Smooth muscle cell of the coronary artery (primary cell): ENCODE measurements at places on chromosomes 6 and 20. TPM values are rescaled to one million over a fixed set of nuclear protein-coding genes. Genes with fewer than 3 reads are reported as not detected.

The CTAGE9 gene
- not detected in 2 replicates for total RNA-seq

The CHRNA4 gene
- not detected in 2 replicates for total RNA-seq

The PRSS35 gene
- 0.47 and 1.9 TPM in 2 replicates for total RNA-seq

The DPPA5 gene
- total RNA-seq, result not detected in 2 replicates
